Stimulated activated CD4-positive, alpha-beta T cell treated with anti-CD3 and anti-CD28 coated beads, TNF-alpha, amount 100 ng/mL, for 48 hours (primary cell): ENCODE measurements at places on chromosomes 1 and 21.
A peak's percentile ranks its signal among the peaks of the same experiment; 100 is the strongest.

- DNase-seq: no peak
Measured at GRCh38 chr1:43878440-43878839, 55.2 kb upstream of the ARTN start.

- no peak for DNase-seq
Measured at GRCh38 chr1:169509354-169509753, 23.6 kb upstream of the SLC19A2 start.

DNA sequence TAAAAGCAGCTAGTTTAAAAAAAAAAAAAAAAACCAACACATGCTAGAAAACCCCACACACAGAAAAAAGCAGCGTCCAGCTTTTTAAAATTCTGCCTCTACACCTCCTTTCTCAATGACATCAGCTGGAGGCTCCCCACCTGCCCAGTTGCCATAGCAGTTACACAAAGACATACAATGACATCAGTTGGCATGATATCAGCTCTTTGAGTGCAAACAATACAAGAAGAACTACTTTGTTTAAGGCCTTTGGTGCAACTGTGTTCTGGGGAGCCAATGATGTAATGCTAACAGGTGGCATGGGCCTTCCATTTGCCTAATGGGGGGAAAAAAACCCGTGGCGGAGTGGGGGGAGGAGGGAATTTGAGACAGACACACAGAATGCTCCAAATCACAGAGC lies 32.9 kb downstream of the DUSP10 start:
- DNase-seq: no peak

- no peak for DNase-seq
Measured at GRCh38 chr1:165397944-165398343, 41.4 kb upstream of the LMX1A start.

GRCh38 chr1:201255479-201256362 lies 27.6 kb upstream of the PKP1 start:
- DNase-seq: no peak

DNA sequence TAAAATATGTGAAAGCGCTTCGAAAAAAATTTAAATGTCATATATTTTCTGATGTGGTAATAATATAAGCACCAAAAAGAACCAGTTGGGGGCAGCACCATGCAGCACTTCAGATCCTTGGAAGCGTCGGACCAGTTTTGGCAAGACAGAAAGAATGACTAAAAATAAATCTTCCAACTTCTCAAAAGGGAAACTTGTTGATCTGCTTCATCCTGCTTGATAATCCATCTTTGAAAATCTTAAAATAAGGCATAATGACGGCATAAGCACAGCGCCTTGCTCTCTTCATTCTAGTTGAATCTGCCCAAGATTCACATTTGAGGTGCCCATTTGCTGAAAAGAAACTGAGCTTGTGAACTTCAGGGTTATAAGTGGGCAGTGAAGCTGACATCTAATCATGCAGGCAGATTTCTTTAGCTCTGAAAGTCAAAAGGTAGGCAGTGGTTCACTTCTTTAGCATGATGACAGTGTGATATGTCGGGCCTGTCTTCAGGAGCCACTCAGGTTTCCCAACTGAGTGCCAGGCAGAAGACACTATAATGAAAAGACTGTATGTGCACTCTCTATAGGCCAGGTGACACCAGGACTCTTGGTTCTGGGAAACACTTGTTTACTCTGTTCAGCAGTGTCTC lies 19.8 kb upstream of the MUTYH start:
- peak; percentile 17 for DNase-seq

DNA sequence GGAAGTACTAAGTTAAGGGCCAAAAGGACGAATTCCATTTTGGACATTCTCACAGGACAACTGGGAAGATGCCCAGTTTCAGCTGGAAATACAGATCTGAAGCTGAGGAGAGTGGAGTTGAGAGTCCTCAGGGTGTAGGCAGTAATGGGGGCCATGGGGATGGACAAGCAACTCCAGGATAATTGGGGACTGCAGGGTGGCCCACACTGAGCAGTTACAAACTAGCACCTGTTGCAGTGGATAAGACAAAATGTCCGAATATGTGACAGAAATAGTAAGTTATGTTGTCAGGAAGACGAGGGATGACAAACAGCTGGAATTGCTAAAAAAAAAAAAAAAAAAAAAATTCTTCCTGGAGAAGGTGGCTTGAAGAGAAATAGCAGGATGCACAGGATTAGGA lies 34.6 kb upstream of the KANK4 start:
- no peak for DNase-seq

GRCh38 chr1:233394860-233395717 lies 67.6 kb downstream of the MAP3K21 start:
- DNase-seq: no peak

GRCh38 chr1:63922848-63923247 lies 149.0 kb downstream of the ROR1 start:
- DNase-seq: no peak

DNA sequence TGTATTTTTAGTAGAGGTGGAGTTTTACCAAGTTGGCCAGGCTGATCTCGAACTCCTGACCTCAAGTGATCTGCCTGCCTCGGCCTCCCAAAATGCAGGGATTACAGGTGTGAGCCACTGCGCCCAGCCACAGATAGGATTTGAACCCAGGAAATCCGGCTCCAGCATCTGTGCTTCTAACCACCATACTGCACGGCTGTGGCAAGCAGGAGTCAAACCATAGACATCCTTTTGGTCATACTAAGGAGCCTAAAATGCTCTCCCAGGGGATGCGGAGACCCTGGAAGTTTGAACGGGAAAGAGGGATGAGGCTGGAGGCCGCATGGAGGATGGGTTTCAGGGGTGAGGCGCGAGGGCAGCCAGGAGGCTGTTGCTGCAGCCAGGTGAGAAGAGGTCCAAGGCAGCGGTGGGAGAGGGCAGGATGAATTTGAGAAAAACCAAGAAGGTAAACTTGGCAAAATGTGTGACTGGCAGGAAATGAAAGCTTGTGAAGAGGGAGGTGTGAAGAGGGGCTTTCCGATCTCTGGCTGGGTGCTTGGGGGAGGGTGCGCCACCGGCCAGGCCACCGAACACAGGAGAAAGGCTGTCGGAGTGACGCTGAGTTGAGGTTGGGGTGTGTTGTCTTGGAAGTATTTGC lies 24.0 kb upstream of the CDK18 start:
- peak; percentile 20 for DNase-seq

GRCh38 chr1:65979136-65980044 lies 186.7 kb downstream of the PDE4B start:
- no peak for DNase-seq

DNA sequence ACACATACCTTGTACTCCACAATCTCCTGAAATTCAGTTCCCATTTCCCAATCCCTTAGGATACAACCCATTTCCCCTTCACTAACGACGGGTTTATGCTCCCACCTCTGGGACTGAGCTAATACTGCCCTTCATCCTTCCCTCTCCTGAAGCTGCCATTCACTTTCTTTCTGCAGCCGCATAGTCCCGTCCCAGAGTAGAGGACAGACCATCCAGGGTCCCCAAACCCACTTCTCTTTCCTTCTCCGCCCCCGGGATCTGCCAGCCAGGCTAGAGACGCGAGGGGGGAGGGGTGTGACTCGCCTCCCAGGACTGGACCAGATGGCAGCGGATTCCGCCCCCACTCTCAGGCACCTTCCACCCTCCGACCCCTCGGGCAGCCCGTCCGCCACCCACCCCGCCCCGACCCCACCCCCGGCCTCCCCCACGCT lies 679 bp downstream of the ABL2 start:
- no peak for DNase-seq

- no peak for DNase-seq
Measured at GRCh38 chr1:204267191-204267601, 53.4 kb upstream of the GOLT1A start.

DNA sequence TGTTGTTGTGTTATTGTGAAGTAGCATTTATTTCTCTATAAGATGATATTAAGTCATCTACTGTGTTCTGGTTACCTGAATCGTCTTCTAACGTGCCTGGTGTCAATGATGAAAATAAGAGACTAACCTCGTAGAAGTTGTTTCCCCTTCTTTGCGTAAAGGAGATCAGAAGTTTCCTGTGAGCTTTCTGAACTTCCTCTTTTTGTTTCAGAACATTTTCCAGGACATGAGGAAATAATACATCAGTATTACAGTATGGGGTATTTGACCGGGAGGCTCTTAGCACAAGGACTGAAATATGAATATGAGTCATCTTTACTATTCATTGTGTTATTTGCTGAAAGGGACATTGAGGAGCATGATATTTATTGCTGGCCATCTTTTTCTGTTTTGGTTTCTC lies 1.3 kb downstream of the ST6GALNAC3 start:
- no peak for DNase-seq

GRCh38 chr1:235838021-235838420 lies 28.7 kb downstream of the LYST start:
- DNase-seq: no peak

DNA sequence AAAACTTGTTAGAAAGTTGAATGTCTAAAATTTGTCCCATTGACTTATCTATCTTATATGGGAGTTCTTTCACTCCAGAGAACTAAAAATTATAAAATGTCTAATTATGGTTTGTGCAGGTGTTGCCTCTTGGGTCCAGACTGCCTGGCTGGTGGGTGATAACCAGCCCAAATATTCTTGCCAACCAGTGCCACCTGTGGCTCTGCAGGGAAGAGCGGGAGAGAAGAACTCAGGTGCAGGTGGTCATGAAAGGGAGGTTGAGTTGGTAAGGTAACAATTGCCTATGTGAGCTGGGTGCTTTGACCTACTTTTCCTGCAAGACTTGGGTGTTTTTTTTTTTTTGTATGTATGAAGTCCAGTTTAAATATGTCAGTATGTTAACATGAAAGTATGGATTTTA lies 10.2 kb downstream of the RPS6KC1 start:
- no peak for DNase-seq

DNA sequence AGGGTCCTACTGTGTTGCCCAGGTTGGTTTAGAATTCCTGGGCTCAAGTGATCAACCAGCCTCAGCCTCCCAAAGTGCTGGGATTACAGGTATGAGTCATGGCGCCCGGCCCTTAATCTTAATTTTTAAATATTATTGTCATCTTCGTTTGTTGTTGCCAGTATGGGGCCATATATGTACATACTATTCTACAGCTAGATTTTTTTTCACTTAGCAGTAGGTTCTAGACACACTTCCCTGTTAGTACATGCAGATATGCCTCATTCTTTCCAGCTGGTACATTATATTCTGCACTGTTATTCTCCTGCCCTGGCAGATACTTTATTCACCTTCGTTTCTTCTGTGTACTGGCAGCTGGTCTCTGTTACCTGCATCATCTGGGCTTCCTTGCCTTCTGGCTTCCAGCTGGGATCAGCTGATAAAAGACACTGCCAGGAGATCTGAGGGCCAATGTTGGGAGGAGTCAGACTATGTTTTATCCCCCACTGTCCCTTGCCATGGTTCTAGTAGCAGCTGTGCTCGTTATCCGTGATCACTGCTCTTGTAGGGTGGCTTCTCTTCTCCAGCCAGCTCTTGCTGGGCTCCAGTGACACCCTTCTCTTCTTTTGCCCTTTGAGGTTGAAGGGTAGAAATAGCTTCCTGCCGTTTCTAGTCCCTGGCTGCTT lies 24.7 kb downstream of the ST3GAL3 start:
- DNase-seq: no peak

- DNase-seq: no peak
Measured at GRCh38 chr1:185308126-185308525, 8.9 kb downstream of the IVNS1ABP start.
